ENCODE measurements at places on chromosomes 13 and 19.

GRCh38 chr19:32599736-32600157 is 18.8 kb downstream of the PDCD5 start:
- no peak for DNase-seq

GRCh38 chr13:87094646-87095045 is 576.5 kb upstream of the SLITRK5 start:
- no peak for DNase-seq

DNA sequence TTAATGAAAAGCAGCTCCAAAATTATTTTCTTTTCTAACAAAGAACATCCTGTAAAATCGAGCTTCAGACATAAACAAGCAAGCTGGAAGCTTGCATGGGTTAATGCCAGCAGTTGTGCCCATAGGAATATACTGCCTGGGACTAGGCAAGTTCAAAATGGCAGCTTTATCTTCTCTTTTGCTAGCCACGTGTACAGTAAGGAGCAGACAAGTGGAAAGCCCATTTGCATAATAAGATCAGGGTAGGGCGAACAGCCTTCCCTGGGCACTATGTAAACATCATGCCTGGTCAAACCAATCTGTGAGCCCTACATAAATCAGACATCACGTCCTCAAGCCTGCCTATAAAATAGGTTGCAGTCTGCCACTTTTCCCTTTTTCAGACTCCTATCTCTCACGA is 489.7 kb downstream of the RFC3 start:
- DNase-seq, result no peak

GRCh38 chr13:75255653-75256052 is 226.3 kb downstream of the TBC1D4 start:
- DNase-seq, result no peak

- no peak for DNase-seq
Measured at GRCh38 chr19:3625996-3626472, 556 bp downstream of the CACTIN start.

GRCh38 chr13:34108410-34108809 is 290.5 kb downstream of the RFC3 start:
- DNase-seq, result no peak

Data from NK-92 treated with Interleukin-12 subunit alpha and Interleukin-12 subunit beta, amount 100 ng/mL, for 24 hours (cell line).